Activated gamma-delta T cell treated with anti-CD3 and anti-CD28 coated beads, Interleukin-2, amount 50 U/mL, for 16 hours (primary cell): ENCODE measurements at places on chromosomes 1 and 21.

DNA sequence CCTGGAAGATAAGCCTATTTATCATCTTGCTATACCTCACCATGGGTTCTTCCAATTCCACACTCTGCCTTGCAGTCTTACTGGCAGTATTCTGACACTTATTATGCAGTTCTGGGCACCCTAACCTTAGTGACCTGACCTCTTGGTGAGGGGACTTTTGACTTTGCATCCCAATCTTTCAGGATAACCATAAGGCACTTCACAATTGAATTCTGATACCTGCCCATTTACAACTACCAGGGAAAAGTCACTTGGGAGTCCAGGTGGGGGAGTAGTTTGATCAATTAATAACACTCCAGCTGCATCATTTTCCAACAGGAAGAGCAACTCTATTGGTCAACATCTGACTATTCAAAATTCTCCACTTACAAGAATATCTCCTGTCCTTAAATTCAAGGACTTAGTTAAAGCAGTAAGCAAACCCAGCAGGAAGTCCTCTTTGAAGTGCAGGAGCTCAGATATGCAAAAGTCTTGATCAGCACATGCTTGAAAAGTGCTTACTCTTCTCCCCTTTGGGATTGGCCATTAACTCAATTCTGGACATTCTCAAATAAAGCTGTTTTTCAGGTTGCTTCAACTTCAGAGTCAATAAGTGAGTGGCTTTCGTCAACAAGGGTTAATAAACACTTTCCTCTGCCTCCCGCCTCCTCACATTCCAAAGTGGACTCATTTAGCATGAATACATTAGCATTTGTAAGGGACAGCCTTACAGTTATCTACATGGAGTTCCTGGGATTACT lies 177.4 kb upstream of the NRIP1 start:
- no peak for DNase-seq

- no peak for DNase-seq
Observed at GRCh38 chr1:175273376-175274031, 80.9 kb upstream of the KIAA0040 start.

- no peak for DNase-seq
Observed at GRCh38 chr1:228236744-228237143, 28.9 kb downstream of the OBSCN start.

- DNase-seq: no peak
Observed at GRCh38 chr1:188641566-188642211, 1812.9 kb downstream of the PLA2G4A start.

DNA sequence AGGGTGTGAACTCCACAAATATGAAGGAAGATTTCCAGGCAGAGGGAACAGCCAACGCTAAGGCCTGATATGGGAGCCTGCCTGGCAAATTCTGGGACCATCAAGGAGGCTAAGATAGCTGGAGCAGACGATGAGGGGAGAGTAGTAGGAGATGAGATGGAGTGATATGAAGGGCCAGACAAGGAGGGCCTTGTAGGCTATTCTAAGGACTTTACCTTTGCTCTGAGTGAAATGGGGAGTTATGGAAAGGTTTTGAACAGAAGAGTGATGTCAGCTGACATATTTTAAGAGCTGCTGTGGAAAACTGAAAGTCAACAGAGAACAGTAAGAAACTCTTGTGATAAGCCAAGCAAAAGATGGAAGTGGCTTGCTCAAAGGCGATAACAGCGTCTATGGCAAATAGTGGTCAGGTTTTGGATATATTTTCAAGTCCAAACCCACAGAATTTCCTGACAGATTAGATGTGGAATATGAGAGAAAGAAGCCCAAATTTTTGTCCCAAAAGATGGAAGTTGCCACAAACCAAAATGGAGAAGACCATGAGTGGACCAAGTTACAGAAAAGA lies 2.1 kb upstream of the TP53BP2 start:
- no peak for DNase-seq

GRCh38 chr21:42381347-42381984 lies 14.4 kb downstream of the TMPRSS3 start:
- DNase-seq: no peak

DNA sequence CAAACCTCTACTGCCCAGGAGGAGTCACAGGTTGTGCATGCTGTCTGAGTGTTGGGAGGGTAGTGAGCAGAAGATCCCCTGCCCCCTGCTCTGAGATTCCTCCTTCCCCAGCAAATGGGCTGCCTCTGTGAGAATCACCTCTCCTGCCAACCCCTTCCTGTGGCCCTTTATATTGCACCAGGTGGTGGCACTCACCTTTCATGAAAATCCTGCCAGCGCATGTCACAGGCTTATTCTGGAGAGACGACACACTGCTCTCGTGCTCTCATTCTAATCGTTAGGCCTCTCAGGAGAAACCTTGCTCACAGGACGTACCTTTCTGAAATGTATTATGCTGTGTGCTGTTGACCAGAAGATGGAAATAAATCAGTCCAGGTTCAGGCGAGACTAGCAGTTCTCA lies 113.7 kb downstream of the RGL1 start:
- DNase-seq: no peak

- no peak for DNase-seq
Observed at GRCh38 chr1:150927624-150928023, 1.5 kb downstream of the SETDB1 start.

DNA sequence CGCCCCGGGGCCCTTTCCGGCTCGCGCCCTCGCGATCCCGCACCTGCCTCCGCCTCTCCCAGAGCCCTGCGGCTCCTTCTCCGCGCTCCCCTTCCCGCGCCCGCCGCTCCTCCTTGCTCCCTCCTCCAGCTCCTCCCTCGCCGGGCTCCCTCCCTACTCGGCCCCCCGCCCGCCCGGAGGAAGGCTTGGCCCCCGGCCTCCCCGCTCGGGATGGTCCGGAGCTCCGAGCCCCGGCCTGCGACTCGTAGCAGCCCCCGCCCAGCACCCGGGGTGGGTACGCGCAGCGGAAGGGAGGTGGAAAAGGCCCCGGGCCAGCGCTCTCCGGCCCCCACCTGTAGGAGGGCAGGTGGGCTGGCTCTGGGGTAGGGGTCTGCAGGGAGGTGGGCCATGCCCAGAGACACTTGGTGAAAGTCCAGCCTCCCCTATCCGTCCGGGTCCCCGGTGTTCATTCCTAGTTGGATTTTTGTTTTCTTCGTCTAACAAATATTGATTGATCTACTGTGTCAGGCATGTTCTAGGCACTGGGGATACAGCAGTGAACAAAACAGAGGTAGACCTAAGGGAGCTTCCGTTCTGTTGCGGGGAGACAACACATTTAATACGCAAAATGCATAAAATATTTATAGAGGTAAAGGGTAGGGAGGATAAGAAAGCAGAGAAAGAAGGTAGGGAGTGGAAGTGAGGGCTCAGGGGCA lies at the start of gene HTR1D:
TSS of gene HTR1D (minus strand) at position 82 of the 695 bp plus-strand sequence. CDS start 23,283 bp downstream, outside the sequence.
- DNase-seq: no peak

GRCh38 chr21:38997051-38997842 lies 186.0 kb downstream of the PSMG1 start:
- DNase-seq: no peak

DNA sequence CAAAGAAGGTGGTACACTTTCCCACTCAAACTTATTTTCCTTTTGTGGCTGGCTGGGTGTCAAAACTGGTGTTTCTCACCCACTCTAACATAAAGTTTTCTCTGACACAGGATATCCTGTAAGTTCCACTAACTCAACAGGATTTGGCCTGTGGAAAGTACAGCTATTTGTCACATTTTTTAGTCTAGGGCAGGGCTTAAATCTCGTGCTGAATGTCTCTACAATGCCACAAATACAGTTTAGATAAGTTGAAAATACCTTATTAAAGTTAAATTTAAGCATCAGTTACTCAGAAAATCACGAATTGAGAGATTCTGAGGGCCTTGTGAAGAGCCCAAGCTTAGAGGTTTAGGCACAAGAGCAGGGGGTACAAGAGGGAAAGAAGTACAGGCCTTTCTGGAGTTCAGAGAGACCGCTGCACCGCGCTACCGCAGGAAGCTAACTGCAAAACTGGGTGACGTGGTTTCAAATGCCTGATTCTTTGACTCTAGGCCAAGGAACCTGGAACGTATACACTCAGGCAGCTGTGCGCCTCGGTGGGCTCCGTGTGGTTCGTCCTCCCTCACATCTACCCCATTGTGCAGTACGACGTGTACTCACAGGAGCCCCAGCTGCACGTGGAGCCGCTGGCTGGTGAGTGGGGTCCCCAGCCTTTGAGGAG lies 23.4 kb upstream of the PWP2 start:
- peak; percentile 51 for DNase-seq

GRCh38 chr1:55445416-55445815 lies 230.3 kb upstream of the USP24 start:
- no peak for DNase-seq
